Sigmoid colon (tissue), 7 donors: ENCODE measurements at places on chromosomes 13 and 19. TPM values are rescaled to one million over a fixed set of nuclear protein-coding genes. Genes with fewer than 3 reads are reported as not detected.
A peak's percentile ranks its signal among the peaks of the same experiment; 100 is the strongest.

DNA sequence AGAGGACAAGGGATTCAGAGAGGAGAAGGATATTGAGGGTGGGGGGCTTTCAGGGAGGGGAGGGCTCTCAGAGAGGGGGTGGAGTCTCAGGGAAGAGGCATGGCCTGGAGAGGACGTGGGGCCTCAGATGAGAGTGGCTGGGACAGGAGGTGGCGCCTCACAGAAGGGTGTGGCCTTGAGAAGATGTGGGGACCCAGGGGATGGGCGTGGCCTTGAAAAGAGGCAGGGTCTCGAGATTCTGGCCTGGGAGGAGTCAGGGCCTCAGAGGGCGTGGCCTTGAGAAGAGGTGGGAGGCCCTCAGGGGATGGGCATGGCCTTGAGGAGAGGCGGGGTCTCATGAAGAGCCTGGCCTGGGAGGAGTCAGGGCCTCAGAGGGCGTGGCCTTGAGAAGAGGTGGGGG is 23.7 kb upstream of the TNFSF14 start:
- no peak for DNase-seq

GRCh38 chr19:44687888-44688287 is 11.1 kb upstream of the CEACAM16 start:
- DNase-seq = no peak

- no peak for DNase-seq
Measured at GRCh38 chr19:45324349-45324907, 1.8 kb upstream of the CKM start.

- DNase-seq = no peak
Measured at GRCh38 chr19:11012507-11012906, 51.7 kb downstream of the SMARCA4 start.

GRCh38 chr13:84192125-84192524 is 309.9 kb upstream of the SLITRK1 start:
- no peak for DNase-seq

DNA sequence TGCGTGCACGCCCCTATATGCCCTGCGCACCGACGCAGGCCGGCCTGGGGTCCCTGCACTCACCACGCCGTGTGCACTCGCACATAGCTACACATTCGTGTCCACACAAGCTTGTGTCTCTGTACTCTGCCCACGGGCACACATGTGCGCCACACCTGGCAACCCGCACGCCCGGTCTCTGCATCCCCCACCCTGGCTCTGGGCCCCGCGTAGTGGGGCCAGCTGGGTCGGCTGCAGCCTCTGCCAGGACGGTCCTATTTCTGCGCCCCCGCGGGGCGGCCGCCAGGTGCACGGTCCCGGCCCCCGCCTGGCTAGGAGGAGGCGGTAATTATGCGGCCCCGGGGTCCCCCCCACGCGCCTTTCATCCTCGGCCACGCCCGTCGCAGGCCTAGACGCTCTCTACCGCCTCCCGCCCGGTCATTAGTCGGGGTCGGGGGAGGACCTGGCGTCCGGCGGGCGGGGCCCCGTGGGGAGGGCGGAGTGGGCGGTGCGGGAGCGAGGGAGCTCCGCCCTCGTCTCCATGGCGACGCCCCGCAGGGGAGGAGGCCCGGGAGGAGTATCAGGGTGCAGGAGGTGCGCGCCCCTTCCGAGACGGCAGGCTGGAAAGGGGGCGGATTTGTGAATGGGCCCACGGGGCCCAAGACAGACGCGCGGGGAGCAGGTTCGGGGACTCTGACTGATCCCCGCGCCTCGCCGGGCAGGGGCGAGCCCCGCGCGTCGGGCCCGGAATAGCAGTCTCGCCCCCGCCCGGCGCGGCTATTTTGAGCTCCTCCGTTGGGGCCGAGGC is 2.8 kb upstream of the CIRBP start:
- DNase-seq = peak; percentile 94

DNA sequence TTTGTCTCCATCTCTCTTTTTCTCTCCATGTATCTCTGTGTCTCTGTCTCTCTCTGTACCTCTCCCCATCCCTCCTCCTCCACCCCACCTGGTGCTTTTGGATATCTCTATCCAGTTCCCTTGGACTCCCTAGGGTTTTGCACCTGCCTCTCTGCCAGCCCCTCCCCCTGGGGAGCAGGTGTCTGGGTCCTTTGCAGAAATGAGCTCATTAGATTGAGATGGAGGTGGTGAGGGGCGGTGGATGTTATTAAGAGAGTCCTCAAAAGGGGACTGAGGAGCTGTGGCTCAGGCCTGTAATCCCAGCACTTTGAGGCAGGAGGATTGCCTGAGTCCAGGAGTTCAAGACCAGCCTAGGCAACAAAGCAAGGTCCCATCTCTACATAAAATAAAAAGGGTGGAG is 2.1 kb downstream of the KCNN4 start:
- DNase-seq = no peak

GRCh38 chr13:47917022-47917574 is 84.0 kb downstream of the SUCLA2 start:
- no peak for DNase-seq

Gene FFAR3
- total RNA-seq = 1.9 TPM

- no peak for DNase-seq
Measured at GRCh38 chr13:40445557-40445990, 220.9 kb downstream of the FOXO1 start.

DNA sequence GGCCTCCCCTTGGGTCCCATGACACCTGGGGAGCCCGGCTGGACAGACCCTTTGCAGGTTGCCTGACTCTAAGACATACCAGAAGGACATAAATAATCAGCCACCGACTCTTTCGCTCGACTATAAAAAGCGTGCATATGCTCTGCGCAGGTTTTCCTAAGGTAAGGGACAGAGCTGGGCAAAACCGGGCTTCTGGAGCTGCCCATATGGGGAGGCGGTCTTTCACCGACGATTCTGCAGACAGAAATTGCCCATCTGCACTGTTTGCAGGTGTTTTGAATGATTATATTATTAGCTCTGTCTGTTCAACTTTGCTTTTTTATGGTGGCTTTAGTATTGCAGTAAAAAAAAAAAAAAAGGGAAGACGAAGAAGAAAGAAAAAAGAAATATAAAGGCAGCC is 347.2 kb downstream of the TSHZ3 start:
- no peak for DNase-seq

DNA sequence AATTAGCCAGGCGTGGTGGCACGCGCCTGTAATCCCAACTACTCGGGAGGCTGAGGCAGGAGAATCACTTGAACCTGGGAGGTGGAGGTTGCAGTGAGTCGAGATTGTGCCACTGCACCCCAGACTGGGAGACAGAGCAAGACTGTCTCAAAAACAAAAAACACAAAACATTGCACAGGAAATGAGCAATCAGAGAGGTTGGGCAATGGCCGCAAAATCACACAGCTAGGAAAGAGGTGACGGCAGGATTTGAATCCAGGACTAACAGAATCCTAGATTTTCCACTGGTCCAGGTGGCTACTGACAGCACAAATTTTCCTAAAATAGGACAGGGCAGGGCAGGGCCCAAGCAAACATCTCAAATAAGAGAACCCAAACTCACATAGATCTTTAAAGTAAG is 23.3 kb downstream of the PTPRS start:
- no peak for DNase-seq

GRCh38 chr19:41426116-41426841 is 895 bp downstream of the B3GNT8 start:
- DNase-seq = no peak

DNA sequence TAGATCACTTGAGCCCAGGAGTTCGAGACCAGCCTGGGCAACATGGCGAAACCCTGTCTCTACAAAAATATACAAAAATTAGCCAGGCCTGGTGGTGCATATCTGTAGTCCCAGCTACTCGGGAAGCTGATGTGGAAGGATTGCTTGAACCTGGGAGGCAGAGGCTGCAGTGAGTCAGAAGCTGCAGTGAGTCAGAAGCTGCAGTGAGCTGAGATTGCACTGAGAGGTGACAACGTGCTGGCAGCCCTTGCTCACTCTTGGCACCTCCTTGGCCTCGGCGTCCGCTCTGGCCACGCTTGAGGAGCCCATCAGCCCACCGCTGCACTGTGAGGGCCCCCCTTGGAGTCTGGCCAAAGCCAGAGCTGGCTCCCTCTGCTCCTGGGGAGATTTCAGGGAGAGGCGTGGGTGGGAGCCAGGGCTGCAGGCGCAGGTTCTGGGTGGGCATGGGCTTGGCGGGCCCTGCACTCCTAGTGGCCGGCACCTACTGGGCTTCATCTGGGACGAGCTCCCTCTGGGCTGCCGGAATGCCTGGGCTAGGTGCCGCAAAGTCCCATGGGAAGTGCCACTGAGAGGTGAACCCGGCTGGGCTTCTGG is 39.5 kb upstream of the RPL21 start:
- no peak for DNase-seq

Gene ZNF28
- 6.4 TPM for total RNA-seq

DNA sequence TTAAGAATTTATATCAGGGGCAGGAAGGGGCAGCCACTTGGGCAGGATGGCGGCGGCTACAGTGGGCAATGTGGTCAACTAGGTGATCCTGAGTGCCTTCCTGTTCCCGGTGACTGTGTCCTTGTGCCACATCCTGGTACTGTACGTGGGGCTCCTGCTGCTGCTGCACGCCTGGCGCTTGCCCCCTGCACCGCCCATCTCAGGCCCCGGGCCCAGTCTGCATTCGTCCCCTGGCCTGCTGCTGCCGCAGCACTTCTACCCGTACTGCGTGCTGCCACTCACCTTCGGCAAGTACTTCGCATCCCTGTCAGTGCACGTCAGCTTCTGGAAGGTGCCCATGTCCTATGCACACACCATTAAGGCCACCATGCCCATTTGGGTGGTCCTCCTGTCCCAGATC is 40.1 kb downstream of the IFT88 start:
- no peak for DNase-seq

Gene NRTN
- 6.1 TPM for total RNA-seq

GRCh38 chr13:21058361-21058760 is 3.0 kb downstream of the LATS2 start:
- DNase-seq = no peak

GRCh38 chr13:43835701-43836100 is 43.8 kb downstream of the CCDC122 start:
- no peak for DNase-seq

GRCh38 chr13:96621634-96622183 is 372.6 kb downstream of the OXGR1 start:
- DNase-seq = no peak

Gene DGKH
- 13.9 TPM for total RNA-seq

Gene ZNF528
- 22.3 TPM for total RNA-seq

- DNase-seq = no peak
Measured at GRCh38 chr13:28268800-28269223, 130.5 kb downstream of the PAN3 start.

- DNase-seq = no peak
Measured at GRCh38 chr19:50669302-50670101, 20.3 kb downstream of the C19orf81 start.

GRCh38 chr13:99385940-99386339 is 78.7 kb upstream of the GPR183 start:
- DNase-seq = no peak

DNA sequence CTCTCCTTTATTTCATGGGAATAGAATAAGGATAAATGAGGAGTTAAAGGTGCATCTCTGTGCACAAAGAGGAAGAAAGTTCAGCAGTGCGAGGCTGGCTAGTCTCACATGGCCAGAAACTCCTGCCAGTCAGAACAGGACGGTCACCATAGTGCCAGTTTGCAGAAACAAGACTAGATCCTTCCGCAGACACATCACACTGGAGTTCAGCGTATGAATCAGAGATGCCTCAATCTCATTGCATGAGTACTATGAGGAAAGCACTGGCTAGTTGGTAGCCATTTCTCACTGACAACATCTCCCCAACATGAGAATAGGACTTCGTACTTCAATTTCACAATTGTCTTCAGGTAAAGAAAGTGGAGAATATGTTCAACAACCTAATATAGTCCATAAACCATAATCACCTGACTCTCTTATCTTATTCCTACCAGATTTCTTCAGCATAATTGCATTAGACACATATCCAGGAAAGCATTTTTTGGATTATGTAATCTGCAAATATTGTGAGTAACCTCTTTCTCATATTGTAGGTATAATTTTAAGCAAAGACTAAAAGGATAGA is 34.9 kb downstream of the RXFP2 start:
- DNase-seq = no peak

GRCh38 chr19:56108447-56109195 is 12.5 kb downstream of the ZNF787 start:
- no peak for DNase-seq
